ENCODE measurements at places on chromosomes 3 and 15.

- DNase-seq: no peak
Observed at GRCh38 chr3:94978084-94978483, 915.2 kb downstream of the NSUN3 start.

DNA sequence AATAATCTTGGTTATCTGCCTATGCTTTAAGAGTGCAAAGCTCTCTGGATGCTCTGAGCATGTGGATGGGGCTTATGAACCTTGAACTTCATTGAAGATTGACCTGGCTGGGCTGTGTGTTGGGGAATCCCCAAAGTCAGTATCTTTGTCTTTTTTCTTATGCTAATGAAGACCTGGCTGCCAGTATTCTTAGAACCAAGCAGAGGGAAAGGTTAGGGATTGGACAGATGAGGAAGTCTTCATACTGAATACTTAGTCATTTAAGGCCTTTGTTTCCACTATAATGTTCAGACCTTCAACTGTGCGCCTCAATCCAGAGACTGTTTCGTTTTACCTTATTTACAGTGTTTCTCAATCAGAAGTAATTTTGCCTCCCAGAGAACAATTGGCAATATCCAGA, 42.5 kb upstream of the CMTM7 start:
- DNase-seq: no peak

GRCh38 chr3:39142067-39142466, 11.3 kb downstream of the CSRNP1 start:
- no peak for DNase-seq

DNA sequence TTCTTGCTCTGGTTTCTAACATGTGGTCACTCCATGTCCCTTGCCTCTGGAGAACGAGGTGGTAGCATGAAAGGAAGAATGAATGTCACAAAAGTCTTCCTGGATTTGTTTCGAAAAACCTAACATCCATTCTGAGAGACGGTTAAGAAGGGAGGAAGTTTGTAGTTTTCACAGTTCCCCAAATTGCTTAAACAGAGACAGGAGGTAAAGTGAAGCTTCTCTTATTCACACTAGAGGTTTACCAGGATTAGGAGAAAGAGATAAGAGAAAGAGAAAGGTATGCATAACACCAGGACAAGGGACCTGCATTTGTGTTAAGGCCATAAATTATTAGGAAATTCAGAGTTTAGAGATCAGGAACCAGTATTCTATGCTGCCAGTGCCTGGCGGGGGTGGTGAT, 228.1 kb downstream of the CPNE4 start:
- no peak for DNase-seq

GRCh38 chr15:51939216-51939615, 32.4 kb downstream of the LEO1 start:
- DNase-seq: no peak

DNA sequence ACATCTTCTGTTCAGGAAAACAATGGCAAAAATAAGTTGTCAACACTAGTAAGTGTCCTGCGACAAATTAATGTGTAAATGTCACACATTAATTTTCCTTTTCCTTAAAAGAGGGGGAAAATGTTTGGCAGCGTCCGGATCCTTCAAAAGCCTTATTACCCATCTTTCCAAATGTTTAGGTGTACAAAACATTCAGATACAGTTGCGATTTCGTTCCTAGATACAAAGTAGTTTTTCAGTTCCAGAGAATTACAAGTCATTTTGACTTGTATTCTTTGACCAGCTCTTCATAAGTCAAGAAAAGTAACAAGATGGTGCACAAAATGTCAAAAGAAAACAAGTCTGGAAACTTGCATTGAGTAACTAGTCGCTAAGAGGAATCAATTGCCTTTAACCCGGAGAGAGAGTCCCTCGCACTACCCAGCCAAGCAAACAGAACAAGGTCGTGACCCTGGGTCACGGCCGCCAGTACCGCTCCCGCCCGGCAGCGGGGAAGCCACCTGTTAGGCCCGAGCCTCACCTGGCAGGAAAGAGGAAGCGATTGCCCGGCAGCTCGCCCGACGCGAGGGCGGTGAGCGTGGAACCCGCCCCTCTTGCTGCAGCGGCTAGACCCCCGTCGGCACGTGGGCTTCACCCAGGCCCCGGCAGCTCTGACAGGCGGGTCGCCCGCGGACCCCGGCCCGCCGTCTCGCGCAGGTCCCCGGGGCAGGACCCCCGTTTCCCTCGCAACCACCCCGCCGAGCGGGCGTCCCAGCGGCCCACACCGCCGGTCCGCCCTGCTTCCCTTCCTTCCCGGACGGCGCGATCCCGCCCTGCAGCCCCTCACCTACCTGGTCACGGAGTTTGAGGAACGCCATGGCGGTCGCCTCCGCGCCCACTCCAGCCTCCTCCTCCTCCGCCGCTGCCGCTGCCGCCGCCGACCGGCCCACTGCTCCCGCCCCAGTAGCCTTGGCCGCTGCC, 61.0 kb upstream of the ANKRD28 start:
- peak; percentile 37 for DNase-seq

- DNase-seq: no peak
Observed at GRCh38 chr3:5012367-5012766, 33.1 kb downstream of the BHLHE40 start.

GRCh38 chr3:69764121-69764741, 25.0 kb downstream of the MITF start:
- no peak for DNase-seq

DNA sequence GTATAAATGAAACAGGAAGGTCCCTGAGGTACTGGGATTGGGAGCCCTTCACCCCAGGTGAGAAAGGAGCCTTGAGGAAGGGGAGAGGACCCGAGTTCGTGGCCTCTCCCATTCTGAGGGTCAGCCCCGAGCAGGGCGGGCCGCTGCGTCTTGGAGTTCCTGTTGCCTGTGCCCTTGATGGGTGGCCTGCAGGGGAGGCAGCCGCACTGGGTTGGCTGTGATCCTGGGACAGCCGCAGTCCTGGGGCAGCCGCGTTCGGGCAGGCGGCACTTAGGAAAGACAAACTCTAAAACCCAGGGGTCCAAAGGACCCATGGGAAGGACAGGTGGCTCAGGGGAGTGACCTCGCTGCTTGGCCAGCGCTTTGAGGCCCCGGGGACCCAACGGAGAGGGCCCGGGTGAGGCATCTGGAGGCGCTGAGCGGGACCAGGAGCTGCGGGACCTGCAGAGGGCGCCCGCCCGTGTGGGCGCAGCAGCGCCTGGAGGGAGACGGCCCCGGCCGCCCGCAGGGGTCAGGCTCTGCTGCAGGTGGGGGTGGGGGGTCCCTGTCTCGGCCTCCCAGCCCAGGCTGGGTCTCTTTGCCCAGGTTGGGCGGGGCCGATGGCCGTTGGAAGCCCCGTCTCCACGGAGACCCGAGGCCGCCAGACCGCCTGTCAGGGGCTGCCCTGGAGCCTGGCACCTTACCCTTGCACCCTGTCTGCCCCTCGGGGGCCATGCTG, 65.1 kb downstream of the HMCES start:
- no peak for DNase-seq

GRCh38 chr3:135981701-135982403, 16.3 kb downstream of the PPP2R3A start:
- no peak for DNase-seq

GRCh38 chr15:26287381-26287780, 424.3 kb upstream of the ATP10A start:
- DNase-seq: no peak

DNA sequence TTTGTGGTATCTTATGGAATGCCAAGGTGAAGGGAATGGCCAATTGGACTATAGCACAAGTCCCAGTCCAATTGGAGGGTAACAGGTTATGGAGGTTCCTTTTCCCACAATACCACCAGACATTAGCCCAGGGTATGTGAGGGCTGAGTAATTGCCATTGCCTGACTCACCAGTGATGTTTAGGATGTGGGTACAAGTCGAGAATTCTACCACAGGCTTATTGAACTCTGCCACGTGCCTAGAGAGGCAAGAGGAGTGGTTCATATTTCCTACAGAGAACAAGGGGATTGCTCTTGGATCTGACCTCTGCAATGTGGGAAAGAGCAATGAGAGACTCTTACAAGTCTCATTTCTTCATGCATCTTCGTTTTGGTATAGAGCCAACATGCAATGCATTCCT, 85.0 kb upstream of the XCR1 start:
- no peak for DNase-seq

DNA sequence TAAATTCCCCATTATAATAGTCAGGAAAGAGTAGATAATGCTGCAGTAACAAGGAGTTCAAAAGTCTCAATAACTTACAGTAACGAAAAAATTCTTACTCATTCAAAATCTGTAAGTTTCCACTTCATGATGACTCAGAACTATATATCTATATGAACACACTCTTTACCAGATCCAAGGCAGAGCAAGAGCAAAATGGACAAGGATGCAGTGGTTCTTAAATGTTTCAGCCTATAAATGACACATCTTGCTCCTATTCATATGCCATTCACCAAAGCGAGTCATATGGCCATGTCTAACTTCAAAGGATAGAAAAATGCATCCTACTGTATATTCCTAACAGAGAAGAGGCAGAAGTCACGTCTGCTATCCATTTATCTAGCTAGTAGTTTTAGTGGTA, 787.7 kb downstream of the NAALADL2 start:
- no peak for DNase-seq

- no peak for DNase-seq
Observed at GRCh38 chr3:40173227-40173721, 136.2 kb upstream of the EIF1B start.

DNA sequence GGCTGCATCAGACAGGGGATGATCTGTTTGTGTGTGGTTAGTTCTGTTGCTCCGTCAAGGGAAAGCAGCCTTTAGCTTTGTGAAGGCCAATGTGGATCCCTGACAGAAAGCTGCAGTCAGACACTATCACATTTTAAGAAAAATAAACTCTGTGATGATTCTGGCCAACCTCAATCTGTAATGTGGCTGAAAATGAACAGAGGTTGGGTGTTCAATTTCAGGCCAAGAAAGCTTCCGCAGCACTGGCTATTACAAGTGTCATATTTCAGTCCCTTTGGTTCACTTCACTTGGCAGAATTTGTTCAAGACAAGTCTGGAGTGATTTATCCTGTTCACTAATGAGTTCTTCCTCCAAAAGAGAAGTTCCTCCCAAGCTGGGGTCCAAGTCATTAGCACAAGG, 571.8 kb upstream of the IL12A start:
- DNase-seq: no peak

- no peak for DNase-seq
Observed at GRCh38 chr3:43762451-43762850, 71.7 kb downstream of the ABHD5 start.

- no peak for DNase-seq
Observed at GRCh38 chr15:90665288-90666134, 51.6 kb upstream of the BLM start.

DNA sequence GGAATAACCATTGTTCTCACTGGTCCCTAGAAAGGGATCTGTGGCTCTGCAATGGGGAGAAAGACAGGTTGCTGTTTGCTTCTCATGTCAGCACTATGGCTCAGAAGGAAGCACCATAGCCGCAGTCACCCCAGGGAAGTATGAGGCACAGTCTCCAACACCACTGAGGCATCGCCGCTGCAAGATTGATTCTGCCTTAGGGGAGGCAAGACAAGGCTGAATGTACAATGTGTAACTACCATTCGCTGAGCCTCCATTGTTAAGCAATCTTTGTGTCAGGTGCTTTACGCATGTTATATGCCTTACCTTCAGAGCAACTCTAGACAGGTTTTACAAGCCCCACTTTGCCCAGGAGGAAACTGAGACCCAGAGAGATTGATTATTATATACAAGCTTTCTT, 100.7 kb upstream of the KCNMB2 start:
- no peak for DNase-seq

DNA sequence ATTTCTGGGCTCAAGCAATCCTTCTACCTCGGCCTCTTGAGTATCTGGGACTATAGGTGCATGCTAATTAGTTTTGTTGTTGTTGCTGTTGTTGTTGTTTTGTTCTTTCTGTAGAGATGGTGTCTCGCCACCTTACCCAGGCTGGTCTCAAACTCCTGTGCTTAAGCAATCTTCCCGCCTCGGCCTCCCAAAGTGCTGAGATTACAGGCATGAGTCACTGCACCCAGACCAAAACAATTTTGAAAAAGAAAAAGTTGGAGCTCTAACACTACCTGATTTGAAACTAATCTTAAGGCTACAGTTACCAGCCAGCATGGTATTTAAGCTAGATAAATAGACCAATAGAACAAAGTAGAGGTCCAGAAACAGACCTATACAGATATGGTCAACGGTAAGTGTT, 29.8 kb downstream of the KPNA1 start:
- no peak for DNase-seq
